ENCODE measurements at places on chromosomes 2 and 18. TPM values are rescaled to one million over a fixed set of nuclear protein-coding genes. Genes with fewer than 3 reads are reported as not detected.

GRCh38 chr2:18750672-18751554 is 161.5 kb upstream of the NT5C1B start:
- DNase-seq: no peak

GRCh38 chr18:27723168-27723567 is 453.8 kb downstream of the CDH2 start:
- no peak for DNase-seq

DNA sequence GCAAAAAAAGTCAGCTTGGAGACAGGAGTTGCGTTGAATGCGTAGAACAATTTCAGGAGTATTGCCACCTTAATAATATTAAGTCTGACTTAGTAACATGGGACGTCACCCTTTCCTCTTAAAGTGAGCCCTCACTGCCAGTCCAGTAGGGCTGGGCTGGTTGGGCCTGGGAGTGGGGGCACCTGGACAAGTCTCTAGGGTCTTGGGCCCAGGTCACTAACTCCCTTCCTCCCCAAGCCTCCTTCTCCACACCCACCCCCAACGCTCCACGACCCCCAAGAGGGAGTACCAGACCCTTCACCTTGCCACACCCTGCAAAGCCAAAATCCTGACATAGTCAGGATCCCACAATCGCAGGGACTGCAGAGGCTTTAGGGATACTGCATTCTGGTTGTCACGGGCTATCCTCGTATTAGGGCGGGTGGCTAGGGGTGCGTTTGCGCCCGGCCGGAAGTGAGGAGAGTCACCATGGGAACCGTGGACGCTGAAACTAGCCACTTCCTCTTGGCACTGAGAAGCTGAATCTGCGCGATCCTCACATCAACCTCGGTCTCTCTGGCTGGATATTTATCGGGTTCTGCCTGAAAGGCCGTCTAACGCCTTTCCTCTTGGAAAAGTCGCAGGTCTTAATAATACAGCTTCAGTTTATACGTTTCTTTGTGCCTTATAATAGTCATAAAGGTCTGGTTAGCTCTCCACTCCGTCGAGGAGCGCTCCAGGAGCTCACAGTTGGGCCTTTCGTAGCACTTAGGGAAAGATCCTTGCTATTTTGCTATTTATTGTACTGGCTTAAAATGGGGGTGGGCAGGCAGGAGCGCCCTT is 10.3 kb upstream of the CXXC1 start:
- peak; percentile 77 for DNase-seq

DNA sequence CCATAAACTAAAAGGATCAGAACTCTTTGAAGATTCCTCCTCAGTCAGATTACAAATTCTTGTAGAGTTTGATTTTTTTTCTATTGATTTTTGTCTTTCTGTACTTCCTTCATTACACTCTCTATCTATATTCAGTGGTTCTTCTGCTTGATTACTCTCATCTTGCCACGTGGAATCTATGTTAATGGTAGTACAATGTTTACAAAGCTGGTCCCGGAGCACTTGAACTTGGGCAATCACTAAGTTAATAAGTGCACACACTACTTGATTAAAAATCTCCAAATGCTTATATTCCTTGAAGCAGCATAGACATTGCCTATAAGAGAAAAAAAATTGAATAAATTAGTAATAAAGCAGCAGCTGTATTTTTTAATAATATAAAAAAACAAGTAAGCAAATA is 65.1 kb downstream of the USP34 start:
- no peak for DNase-seq

The TCF23 gene
- not detected for total RNA-seq
